Fibroblast of lung (primary cell): ENCODE measurements at places on chromosomes 7 and 10.

DNA sequence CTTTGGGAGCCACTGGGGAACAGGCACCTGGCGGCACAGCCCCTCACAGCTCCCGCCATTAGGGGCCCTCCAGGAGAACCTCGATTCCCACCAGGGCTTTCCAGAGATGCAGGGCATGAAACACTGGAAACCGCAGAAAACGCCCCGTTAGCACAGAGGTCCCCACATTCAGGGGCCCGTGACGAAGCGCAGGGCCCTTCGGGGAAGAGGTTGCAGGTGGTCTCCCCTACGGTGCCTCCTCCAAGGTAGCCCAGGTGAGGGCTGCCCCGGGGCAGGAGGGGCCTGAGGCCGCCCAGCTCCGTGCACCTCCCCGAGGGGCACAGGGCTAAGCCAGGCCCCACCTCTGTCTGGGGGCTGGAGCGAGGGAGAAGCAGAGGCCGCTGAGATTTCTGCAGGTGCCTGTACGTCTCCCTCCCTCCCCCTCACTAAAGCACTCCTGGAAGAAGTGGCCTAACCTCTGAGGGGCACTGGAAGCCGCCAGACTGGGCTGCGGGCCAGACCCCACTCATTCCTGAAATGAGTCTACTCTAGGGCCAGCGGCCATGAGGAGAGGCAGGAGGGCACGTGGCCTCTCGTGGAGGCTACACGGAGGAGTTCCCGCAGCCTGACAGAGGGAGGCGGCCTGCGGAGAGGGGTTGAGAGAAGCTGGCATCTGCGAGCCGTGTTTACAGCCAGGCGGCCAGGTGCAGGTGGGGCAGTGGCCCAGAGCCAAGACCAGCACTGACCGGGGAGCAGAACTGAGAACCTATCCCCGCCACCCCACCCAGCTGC lies 6.9 kb downstream of the PDGFA start:
- H3K27me3 ChIP-seq = no peaks in the 10 kb centered on the region
- no peak overlapping the region for H3K4me3 ChIP-seq
- peaks cover 18% of the 10 kb centered on the region for H3K4me1 ChIP-seq
- no peak for DNase-seq

DNA sequence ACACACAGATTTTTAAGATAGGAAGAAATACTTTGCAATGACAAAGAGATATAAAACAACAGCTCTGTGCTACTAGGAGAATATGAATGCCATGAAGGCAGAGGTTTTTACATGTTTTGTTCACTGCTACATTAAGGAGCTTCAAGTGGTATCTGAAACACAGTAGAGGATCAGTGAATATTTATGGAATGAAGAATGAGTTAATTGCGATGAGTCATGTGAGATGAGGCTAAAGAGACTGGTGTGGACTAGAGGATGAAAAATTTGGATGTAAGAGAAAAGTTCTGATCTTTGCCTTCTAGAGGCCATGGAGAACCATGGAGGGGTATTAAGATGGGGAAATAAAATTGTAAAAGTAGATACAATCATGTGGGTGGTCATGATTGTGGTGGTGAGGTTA lies 434.2 kb downstream of the PHTF2 start:
- peak; percentile 46 for DNase-seq
- no peak overlapping the region for H3K4me3 ChIP-seq
- peaks cover 2% of the 10 kb centered on the region for H3K4me1 ChIP-seq
- no peaks in the 10 kb centered on the region for H3K27me3 ChIP-seq
- H3K27ac ChIP-seq = no peak overlapping the region
- H3K36me3 ChIP-seq = no peaks in the 10 kb centered on the region

DNA sequence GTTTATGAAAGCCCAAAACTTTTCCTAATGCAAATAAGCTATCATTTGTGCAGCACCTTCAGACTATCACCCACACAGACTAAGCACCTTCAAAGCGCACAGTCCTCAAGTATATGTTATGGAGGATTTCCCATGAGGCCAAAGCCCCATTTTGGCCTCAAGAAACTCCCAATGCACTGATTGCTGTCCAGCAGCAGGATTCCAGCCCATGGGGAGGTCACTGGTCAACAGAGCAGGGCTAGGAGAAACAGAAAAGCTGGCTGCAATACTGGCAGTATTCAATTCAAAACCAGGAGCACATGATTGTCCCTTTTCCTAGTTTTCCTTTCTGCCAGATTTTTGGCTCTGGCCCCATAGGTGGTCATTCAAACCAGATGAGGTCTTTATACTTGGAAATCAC lies 24.5 kb upstream of the KIAA1217 start:
- H3K4me1 ChIP-seq = no peaks in the 10 kb centered on the region
- no peak for DNase-seq
- H3K27ac ChIP-seq = no peak overlapping the region
- H3K27me3 ChIP-seq = no peaks in the 10 kb centered on the region

GRCh38 chr7:33432821-33433220 lies 303.5 kb downstream of the BBS9 start:
- peak; percentile 51 for DNase-seq
- H3K4me1 ChIP-seq = no peaks in the 10 kb centered on the region
- H3K27ac ChIP-seq = no peak overlapping the region
- H3K27me3 ChIP-seq = no peaks in the 10 kb centered on the region
- H3K4me3 ChIP-seq = no peak overlapping the region

DNA sequence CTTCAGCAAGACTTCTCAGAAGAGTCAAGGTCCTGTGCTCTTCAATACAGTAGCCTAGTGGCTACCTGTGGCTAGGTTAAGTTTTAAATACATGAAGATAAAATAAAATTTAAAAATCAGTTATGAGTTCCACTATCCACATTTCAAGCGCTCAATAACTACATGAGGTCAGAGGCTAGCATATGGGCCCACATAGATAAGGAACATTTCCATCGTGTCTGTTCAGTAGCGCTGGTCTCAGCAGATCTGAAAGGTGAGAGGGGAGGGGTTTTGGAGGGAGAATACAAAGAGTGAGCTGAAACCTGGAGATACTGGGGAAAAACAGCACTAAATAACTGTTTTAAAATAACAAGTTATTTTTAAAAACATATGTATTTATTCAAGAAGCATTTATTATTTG lies 219.0 kb downstream of the TRIL start:
- no peak overlapping the region for H3K4me3 ChIP-seq
- no peak for DNase-seq
- no peaks in the 10 kb centered on the region for H3K27me3 ChIP-seq
- H3K36me3 ChIP-seq = no peaks in the 10 kb centered on the region
- no peaks in the 10 kb centered on the region for H3K4me1 ChIP-seq

- no peak overlapping the region for H3K27ac ChIP-seq
- H3K4me3 ChIP-seq = no peak overlapping the region
- H3K36me3 ChIP-seq = no peaks in the 10 kb centered on the region
- no peaks in the 10 kb centered on the region for H3K27me3 ChIP-seq
These were observed 218.2 kb downstream of the AUTS2 start for GRCh38 chr7:69816501-69816900.

DNA sequence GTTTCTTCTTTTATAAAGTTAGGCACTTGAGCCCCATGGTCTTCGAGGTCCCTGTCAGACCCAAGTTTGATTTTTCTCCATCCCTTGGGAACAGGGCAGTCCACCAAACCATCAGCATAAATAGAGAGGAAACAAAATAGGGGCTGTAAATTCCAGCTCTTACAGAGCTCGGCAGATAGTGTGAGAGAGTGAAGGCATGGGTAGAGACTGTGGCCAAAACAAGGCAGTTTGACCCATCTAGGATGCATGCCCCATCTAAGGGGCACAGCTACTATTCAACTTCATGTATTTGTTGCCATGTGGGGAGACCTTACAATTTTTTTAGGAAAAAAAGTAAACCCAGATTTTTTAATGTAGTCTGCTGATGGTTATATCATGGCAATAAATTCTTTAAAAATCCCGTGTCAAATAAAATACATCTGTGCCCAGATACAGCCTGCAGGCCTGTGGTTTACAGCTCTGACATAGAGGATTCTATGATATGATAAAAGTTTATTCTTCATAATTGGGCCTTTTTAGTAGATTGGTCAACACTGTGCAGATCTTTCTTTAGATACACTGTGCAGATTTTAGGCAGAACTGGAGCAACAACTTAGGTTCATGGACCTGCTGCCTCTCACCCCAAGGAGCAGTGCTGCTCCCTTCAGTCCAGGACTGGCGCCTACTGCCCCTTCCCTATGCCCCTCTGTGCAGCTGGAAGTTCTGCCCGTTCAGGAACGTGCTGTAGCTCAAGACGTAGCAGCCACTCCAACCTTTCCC lies 5.3 kb downstream of the PPP1R3C start:
- no peaks in the 10 kb centered on the region for H3K27me3 ChIP-seq
- no peak for DNase-seq
- peaks cover 6% of the 10 kb centered on the region for H3K36me3 ChIP-seq
- peaks cover 2% of the 10 kb centered on the region for H3K4me1 ChIP-seq
- no peak overlapping the region for H3K4me3 ChIP-seq

GRCh38 chr7:156458011-156458410 lies 182.6 kb upstream of the RNF32 start:
- no peak for DNase-seq
- H3K27me3 ChIP-seq = no peaks in the 10 kb centered on the region

- no peaks in the 10 kb centered on the region for H3K27me3 ChIP-seq
- no peaks in the 10 kb centered on the region for H3K36me3 ChIP-seq
- H3K27ac ChIP-seq = no peak overlapping the region
- no peak overlapping the region for H3K4me3 ChIP-seq
- H3K4me1 ChIP-seq = peaks cover 2% of the 10 kb centered on the region
- DNase-seq = peak; percentile 72
These were observed 12.2 kb downstream of the PTN start for GRCh38 chr7:137331378-137331777.

GRCh38 chr7:75924889-75925288 lies 9.9 kb downstream of the POR start:
- H3K27me3 ChIP-seq = no peaks in the 10 kb centered on the region
- H3K4me3 ChIP-seq = no peak overlapping the region
- H3K36me3 ChIP-seq = no peaks in the 10 kb centered on the region
- DNase-seq = no peak

- H3K27ac ChIP-seq = no peak overlapping the region
- H3K4me3 ChIP-seq = no peak overlapping the region
- no peaks in the 10 kb centered on the region for H3K36me3 ChIP-seq
- H3K27me3 ChIP-seq = peaks cover 24% of the 10 kb centered on the region
- H3K4me1 ChIP-seq = no peaks in the 10 kb centered on the region
These were observed 33.0 kb downstream of the RASGEF1A start for GRCh38 chr10:43233601-43234430.
